Activated naive CD8-positive, alpha-beta T cell treated with anti-CD3 and anti-CD28 coated beads, Interleukin-2, amount 10 ng/mL, durations not matched to agents 7 days and 5 days (primary cell): ENCODE measurements at places on chromosomes 7 and 10. TPM values are rescaled to one million over a fixed set of nuclear protein-coding genes. Genes with fewer than 3 reads are reported as not detected.

- no peak for DNase-seq
- no peaks in the 10 kb centered on the region for H3K27me3 ChIP-seq
- peaks cover 9% of the 10 kb centered on the region for H3K4me1 ChIP-seq
- peaks cover 4% of the 10 kb centered on the region for H3K36me3 ChIP-seq
- no peak overlapping the region for H3K4me3 ChIP-seq
- no peak overlapping the region for H3K27ac ChIP-seq
These were observed 34.2 kb downstream of the DNAJC12 start for GRCh38 chr10:67803588-67804394.

GRCh38 chr7:140475747-140476333 lies 3.5 kb downstream of the MKRN1 start:
- H3K27ac ChIP-seq: peak overlapping the region; percentile 51
- no peaks in the 10 kb centered on the region for H3K27me3 ChIP-seq
- no peak for DNase-seq
- H3K36me3 ChIP-seq: peaks cover 5% of the 10 kb centered on the region

- no peaks in the 10 kb centered on the region for H3K36me3 ChIP-seq
- no peak for DNase-seq
- peaks cover 44% of the 10 kb centered on the region for H3K27me3 ChIP-seq
- H3K4me1 ChIP-seq: peaks cover 1% of the 10 kb centered on the region
- H3K4me3 ChIP-seq: peak overlapping the region; percentile 77
These were observed 349 bp upstream of the GNG11 start for GRCh38 chr7:93921186-93921585.

- no peaks in the 10 kb centered on the region for H3K4me1 ChIP-seq
- no peak overlapping the region for H3K4me3 ChIP-seq
- no peak overlapping the region for H3K27ac ChIP-seq
- H3K36me3 ChIP-seq: no peaks in the 10 kb centered on the region
- H3K27me3 ChIP-seq: peaks cover 5% of the 10 kb centered on the region
These were observed 57.1 kb downstream of the SLIT1 start for GRCh38 chr10:97128516-97129154.

- no peak overlapping the region for H3K27ac ChIP-seq
- no peaks in the 10 kb centered on the region for H3K4me1 ChIP-seq
- H3K36me3 ChIP-seq: no peaks in the 10 kb centered on the region
- H3K4me3 ChIP-seq: no peak overlapping the region
These were observed 172.3 kb downstream of the KCND2 start for GRCh38 chr7:120445276-120445675.

- H3K4me3 ChIP-seq: no peak overlapping the region
- H3K4me1 ChIP-seq: no peaks in the 10 kb centered on the region
- no peak overlapping the region for H3K27ac ChIP-seq
These were observed 393.1 kb upstream of the CELF2 start for GRCh38 chr10:10624567-10624962.

- peaks cover 3% of the 10 kb centered on the region for H3K4me1 ChIP-seq
- peaks cover 4% of the 10 kb centered on the region for H3K36me3 ChIP-seq
- DNase-seq: no peak
- H3K27ac ChIP-seq: no peak overlapping the region
These were observed 114.2 kb downstream of the BTRC start for GRCh38 chr10:101468159-101468558.

DNA sequence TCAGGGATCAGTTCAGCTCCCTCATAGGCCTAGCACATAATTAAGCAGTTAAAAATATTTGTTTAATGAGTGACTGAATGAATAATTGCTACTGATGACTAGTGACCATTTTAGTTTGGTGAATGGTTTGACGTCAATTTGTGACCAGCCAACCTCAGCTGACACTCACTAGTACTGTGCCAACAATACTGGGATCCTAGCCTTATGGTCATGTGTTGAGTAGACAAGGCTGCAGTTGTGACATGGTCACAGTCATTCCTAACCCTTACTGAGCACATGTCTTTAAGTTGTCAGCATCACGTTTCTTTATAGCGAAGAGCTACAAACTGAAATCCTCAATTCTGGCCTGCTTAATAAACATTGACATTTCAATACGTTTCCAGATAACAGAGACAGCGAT lies 86.9 kb upstream of the SLC26A5 start:
- no peak for DNase-seq
- H3K4me3 ChIP-seq: no peak overlapping the region
- no peaks in the 10 kb centered on the region for H3K27me3 ChIP-seq
- H3K36me3 ChIP-seq: no peaks in the 10 kb centered on the region
- no peaks in the 10 kb centered on the region for H3K4me1 ChIP-seq
- H3K27ac ChIP-seq: no peak overlapping the region

- DNase-seq: no peak
- no peak overlapping the region for H3K27ac ChIP-seq
- H3K27me3 ChIP-seq: no peaks in the 10 kb centered on the region
- H3K4me1 ChIP-seq: no peaks in the 10 kb centered on the region
- no peak overlapping the region for H3K4me3 ChIP-seq
- H3K36me3 ChIP-seq: no peaks in the 10 kb centered on the region
These were observed 1131.9 kb upstream of the CELF2 start for GRCh38 chr10:9885761-9886160.

GRCh38 chr10:114306116-114306973 lies 67.3 kb downstream of the VWA2 start:
- no peak overlapping the region for H3K4me3 ChIP-seq
- H3K36me3 ChIP-seq: no peaks in the 10 kb centered on the region
- peaks cover 3% of the 10 kb centered on the region for H3K27me3 ChIP-seq
- H3K4me1 ChIP-seq: peaks cover 11% of the 10 kb centered on the region
- H3K27ac ChIP-seq: no peak overlapping the region

DNA sequence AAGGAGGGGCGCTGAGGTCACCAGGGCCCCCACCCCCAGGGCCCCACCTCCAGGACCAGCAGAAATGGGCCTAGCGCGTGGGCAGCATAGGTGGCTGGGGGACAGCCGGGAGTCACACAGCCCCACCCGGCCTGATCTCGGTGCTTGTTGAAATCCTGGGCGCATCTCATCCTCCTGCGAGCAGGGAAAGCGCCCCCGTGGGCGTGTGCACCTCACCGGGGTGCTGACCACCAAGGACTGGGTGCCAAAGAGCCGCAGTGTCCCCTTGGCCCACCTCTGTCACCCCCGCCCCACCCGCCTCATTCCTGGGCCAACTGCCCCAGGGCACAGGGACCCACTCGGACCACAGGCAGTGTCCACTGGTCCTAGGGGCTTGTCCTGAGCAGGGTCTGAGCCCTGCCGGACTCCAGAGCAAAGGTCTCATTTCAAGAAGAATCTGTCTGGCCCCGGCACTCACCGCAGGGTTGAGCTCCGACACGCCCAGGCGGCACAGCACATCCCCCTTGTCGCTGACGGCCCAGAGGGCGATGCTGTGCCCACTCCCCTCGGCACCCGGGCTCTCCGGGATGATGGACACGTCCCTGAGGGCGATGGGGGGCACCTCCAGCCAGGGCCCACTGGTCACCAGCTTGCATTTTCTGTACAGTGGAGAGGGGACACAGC lies 11.4 kb downstream of the BHLHA15 start:
- H3K4me3 ChIP-seq: no peak overlapping the region
- DNase-seq: no peak
- no peak overlapping the region for H3K27ac ChIP-seq
- peaks cover 7% of the 10 kb centered on the region for H3K36me3 ChIP-seq

GRCh38 chr7:138935465-138936011 lies 45.7 kb downstream of the KIAA1549 start:
- H3K36me3 ChIP-seq: no peaks in the 10 kb centered on the region
- H3K27me3 ChIP-seq: peaks cover 10% of the 10 kb centered on the region
- peaks cover 12% of the 10 kb centered on the region for H3K4me1 ChIP-seq
- H3K4me3 ChIP-seq: no peak overlapping the region
- DNase-seq: no peak
- H3K27ac ChIP-seq: no peak overlapping the region

DNA sequence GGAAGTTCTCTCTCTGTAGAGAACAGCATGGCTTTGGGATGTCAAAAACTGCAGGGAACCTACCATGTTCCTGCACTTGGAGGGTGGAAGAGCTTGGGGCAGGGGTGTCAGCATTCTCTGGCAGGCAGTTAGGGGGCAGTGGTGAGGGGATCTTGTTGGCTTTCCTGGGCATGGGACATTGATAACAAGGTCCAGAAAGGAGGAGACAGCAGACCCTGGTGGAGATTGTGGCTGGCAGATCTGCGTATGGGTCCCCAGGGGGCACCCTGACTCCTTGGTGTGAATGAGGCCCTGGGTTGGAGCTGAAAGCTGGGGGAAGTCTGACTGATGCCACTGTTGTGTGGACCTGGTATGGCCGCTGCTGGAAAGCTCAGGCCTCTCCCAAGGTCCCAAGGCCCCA lies 22.9 kb upstream of the CAMK2B start:
- H3K36me3 ChIP-seq: no peaks in the 10 kb centered on the region
- no peak for DNase-seq
- H3K27me3 ChIP-seq: peaks cover 40% of the 10 kb centered on the region
- peaks cover 2% of the 10 kb centered on the region for H3K4me1 ChIP-seq
- no peak overlapping the region for H3K4me3 ChIP-seq

DNA sequence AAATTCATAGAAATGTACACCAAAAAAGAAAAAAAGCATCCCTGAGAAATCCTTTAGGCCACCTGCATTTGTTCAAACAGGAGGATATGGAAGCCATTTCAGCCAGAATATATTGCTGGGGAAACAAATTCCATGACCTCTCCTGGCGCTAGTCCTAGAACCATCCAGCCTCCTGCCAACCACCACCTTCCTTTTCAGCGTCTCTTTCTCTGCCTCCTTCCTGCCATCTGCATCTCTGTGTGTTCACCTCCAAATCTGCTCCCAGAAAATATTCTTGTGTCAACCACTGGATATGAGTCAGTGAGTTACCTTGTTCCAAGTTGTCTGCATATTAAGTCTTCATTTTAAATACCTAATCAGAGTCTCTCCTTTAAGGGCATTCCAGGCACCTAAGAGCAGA lies 50.6 kb upstream of the NPY start:
- H3K4me1 ChIP-seq: peaks cover under 1% of the 10 kb centered on the region
- no peak overlapping the region for H3K4me3 ChIP-seq

DNA sequence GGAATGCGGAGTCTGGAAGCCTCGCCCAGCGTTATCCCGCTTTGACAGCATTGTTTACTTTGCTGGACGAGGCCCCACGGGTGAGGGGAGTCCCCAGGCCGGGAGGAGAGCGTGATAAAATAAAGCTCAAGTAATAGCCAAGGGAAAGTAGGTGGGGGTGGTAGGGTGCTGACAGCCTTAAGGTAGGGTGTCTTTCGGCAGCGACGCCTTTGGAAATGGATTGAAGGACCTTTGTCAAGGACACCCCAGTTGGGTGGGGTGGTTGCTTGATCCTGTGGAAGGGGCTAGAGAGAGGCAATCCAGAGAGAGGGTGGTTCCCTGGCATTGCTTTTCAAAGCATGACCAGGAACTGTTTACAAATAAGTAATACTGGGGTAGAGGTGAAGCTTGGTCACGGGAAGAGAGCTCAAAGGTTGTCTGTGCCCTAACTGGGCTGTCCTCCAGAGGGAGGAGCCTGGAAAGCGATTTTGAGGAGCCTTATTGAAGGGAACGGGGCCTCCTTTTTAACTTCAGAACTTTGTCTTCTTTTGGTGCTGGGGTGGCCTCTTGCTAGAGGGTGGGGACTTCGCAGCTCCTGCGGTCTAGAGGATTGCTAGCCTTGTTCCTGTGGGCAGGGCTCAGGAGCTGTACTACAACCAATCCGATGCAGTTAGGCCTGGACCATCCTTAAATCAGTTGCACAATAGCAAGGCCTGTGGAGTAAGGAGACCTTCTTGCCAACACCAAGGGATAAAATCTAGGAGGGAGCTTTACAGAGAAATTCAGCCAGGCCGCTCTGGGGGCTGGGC lies 1.3 kb downstream of the EIF4EBP2 start:
- DNase-seq: peak; percentile 47
- peak overlapping the region; percentile 89 for H3K4me3 ChIP-seq
- peak overlapping the region; percentile 93 for H3K27ac ChIP-seq
- H3K27me3 ChIP-seq: no peaks in the 10 kb centered on the region
- H3K36me3 ChIP-seq: peaks cover 19% of the 10 kb centered on the region

DNA sequence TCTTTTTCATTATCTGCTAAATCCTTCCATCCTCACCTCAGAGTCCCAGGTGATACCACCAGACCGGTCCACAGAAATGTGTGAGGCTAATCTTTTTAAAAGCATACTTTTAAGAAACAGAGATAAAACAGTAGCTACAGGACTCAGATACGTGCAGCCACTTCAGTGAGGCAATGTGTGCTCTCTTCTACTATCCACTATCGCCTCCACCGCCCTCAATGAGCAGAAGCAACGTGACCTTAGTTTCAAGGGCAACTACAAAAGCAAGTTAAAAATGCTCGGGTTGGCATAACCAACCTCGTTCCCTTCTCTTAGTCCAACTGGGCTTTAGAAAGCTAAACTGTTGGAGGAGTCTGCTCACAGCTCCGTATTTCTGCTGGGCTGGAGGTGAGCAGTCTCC lies 4.2 kb downstream of the FGFR2 start:
- H3K27ac ChIP-seq: no peak overlapping the region
- peaks cover 28% of the 10 kb centered on the region for H3K27me3 ChIP-seq
- peaks cover 4% of the 10 kb centered on the region for H3K4me1 ChIP-seq
- no peaks in the 10 kb centered on the region for H3K36me3 ChIP-seq
- H3K4me3 ChIP-seq: no peak overlapping the region

VWA2 gene
- not detected for total RNA-seq

NUTM2E gene
- not detected for total RNA-seq

PNLIPRP1 gene
- not detected for total RNA-seq

PRSS37 gene
- not detected for total RNA-seq

NUP42 gene
- total RNA-seq: 43.4 TPM

HUS1 gene
- total RNA-seq: 40.6 TPM

ZNF736 gene
- total RNA-seq: 38.9 TPM

CALHM3 gene
- 0.67 TPM for total RNA-seq

COL13A1 gene
- not detected for total RNA-seq
